ENCODE measurements at places on chromosomes 1 and 21.

GRCh38 chr1:203589595-203589994 lies 37.0 kb upstream of the ATP2B4 start:
- DNase-seq = no peak

GRCh38 chr1:201173736-201174135 lies 16.9 kb upstream of the IGFN1 start:
- no peak for DNase-seq

GRCh38 chr1:21552715-21553114 lies 43.5 kb downstream of the ALPL start:
- no peak for DNase-seq

DNA sequence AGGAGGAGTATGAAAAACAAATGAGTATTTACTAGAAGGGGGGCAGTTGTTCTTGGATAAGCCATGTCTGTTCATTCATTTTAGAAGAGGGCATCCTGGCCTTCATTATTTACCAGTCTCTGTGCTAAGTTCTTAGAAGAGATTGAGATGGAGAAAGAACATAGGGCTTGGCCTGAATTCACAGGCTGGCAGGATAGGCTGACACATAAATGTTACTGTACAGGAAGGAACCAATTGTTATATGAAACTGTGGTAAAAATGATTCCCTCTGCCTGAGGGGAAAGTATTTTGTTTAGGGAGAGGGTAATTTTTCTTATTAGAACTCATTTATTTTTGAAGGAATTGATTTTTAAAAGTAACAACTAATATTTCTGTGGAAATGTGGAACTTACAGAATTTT lies 99.5 kb downstream of the MAN1A2 start:
- DNase-seq = no peak
